ENCODE measurements at places on chromosomes 5 and 9.

DNA sequence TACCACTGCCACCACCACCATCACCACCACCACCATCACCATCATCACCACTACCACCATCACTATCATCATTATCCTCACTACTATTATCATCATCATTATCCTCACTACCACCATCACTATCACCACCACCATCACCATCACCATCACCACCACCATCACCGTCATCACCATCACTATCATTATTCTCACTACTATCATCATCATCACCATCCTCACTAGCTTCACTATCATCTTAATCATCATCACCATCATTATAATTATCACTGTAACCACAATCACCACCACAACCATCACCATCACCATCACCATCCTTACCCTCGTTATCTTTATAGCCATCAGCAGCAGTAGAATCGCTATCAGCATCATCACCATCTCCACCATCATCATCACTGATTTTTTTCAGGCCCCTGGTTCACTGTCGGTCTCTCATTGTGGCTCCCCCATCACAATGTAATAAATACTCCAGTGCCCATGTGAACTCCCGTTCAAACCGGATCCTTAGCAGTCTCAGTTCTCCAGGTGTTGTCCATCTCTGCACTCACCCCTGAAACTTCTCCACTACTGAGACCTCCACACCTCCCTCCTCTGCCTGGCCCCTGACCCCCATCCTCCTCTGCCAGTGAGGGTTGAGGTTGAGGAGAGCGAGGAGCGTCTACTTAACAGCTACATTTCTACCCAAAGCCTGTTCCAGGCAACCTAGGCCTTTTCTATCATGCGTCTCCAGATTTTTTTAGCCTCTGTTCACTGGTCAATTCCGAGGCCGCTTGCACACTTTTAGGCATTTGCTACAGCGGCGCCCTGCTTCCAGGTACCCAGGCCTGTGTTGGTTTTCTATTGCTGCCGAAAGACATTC is 238.2 kb downstream of the PBX3 start:
- no peaks in the 10 kb centered on the region for H3K4me1 ChIP-seq
- no peak overlapping the region for H3K4me3 ChIP-seq
- no peaks in the 10 kb centered on the region for H3K36me3 ChIP-seq
- no peaks in the 10 kb centered on the region for H3K27me3 ChIP-seq
- DNase-seq: peak; percentile 4

GRCh38 chr9:120109242-120109641 is 470.7 kb downstream of the CDK5RAP2 start:
- DNase-seq: no peak
- H3K27me3 ChIP-seq: no peaks in the 10 kb centered on the region
- no peaks in the 10 kb centered on the region for H3K36me3 ChIP-seq

GRCh38 chr9:93826905-93827544 is 128.1 kb downstream of the BARX1 start:
- H3K36me3 ChIP-seq: no peaks in the 10 kb centered on the region
- H3K4me3 ChIP-seq: no peak overlapping the region
- DNase-seq: no peak
- peaks cover 7% of the 10 kb centered on the region for H3K4me1 ChIP-seq
- H3K27me3 ChIP-seq: peaks cover 8% of the 10 kb centered on the region

DNA sequence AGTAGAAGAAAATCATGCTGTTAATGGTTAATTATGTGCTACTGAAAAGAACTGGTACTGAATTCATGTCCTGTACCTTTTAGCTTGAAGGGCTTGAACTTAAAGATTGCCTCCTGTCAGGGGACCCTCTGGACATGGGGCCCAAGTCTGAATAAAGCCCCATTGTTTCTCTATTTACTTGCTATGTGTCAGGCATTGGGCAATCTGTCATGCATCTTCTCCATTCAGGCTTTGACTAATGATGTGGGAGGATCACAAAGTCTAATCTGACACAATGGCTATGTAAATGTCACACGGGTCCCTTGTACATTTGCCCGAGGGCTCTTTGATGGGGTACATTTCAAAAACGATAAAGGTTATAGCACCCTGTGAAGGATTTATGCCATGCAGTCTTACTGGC is 64.0 kb upstream of the TUSC1 start:
- no peaks in the 10 kb centered on the region for H3K4me1 ChIP-seq
- H3K36me3 ChIP-seq: no peaks in the 10 kb centered on the region
- no peak overlapping the region for H3K27ac ChIP-seq
- H3K4me3 ChIP-seq: no peak overlapping the region
- no peak for DNase-seq

- no peak for DNase-seq
- H3K27ac ChIP-seq: no peak overlapping the region
- H3K4me3 ChIP-seq: no peak overlapping the region
- H3K4me1 ChIP-seq: no peaks in the 10 kb centered on the region
- no peaks in the 10 kb centered on the region for H3K36me3 ChIP-seq
- H3K27me3 ChIP-seq: no peaks in the 10 kb centered on the region
Observed at GRCh38 chr9:98652741-98653140, 56.0 kb downstream of the GABBR2 start.

Measured in natural killer cell (primary cell).